ENCODE measurements at places on chromosomes 16 and 17.

GRCh38 chr16:24446189-24446588, 93.2 kb upstream of the RBBP6 start:
- DNase-seq: no peak

GRCh38 chr17:75487351-75488070, 27.8 kb downstream of the CASKIN2 start:
- no peak for DNase-seq

DNA sequence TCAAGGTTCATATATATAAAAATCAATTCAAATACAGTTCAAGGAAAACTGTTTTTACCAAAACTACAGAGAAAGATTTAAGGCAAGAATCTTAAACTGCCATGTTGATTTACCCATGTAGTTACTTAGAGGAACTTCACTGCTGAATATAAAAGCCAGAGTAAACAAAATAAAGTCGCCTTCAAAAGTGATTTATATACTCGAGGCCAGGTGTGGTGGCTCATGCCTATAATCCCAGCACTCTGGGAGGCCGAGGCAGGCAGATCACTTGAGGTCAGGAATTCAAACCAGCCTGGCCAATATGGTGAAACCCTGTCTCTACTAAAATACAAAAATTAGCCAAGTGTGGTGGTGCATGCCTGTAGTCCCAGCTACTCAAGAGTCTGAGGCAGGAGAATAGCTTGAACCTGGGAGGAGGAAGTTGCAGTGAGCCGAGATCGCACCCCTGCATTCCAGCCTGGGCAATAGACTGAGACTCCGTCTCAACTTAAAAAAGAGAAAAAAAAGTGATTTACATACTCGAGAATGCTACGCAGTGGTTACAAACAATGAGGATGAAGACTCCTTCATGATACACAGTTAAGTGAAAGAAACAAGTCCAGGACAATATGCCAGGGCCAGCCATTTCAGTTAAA, 54.1 kb upstream of the CNEP1R1 start:
- DNase-seq: no peak

- peak; percentile 77 for DNase-seq
Measured at GRCh38 chr17:65137021-65137939, at the start of gene RGS9. RGS9 (plus strand) TSS chr17:65137370; CDS start chr17:65137541, 171 bp downstream.

- DNase-seq: no peak
Measured at GRCh38 chr17:43092901-43093300, 32.3 kb downstream of the BRCA1 start.
